ENCODE measurements at places on chromosomes 6 and 20. TPM values are rescaled to one million over a fixed set of nuclear protein-coding genes. Genes with fewer than 3 reads are reported as not detected.

Gene SRSF6
- total RNA-seq: 108 TPM

Gene SLC24A3
- total RNA-seq: 4.0 TPM

GRCh38 chr6:15305909-15306308 lies 60.0 kb downstream of the JARID2 start:
- DNase-seq: no peak

- no peak for DNase-seq
Observed at GRCh38 chr6:162271922-162272321, 455.6 kb downstream of the PRKN start.

- DNase-seq: no peak
Observed at GRCh38 chr20:57573242-57573641, 12.3 kb downstream of the PCK1 start.

- no peak for DNase-seq
Observed at GRCh38 chr6:168117942-168118341, 38.9 kb upstream of the FRMD1 start.

Gene ADGRF5
- total RNA-seq: 17.4 TPM

- DNase-seq: no peak
Observed at GRCh38 chr20:2930538-2930937, 57.3 kb downstream of the PTPRA start.

- no peak for DNase-seq
Observed at GRCh38 chr6:35973670-35974222, 50.7 kb downstream of the SLC26A8 start.

- DNase-seq: no peak
Observed at GRCh38 chr20:13295637-13296036, 74.6 kb downstream of the ISM1 start.

- DNase-seq: no peak
Observed at GRCh38 chr20:58910473-58910872, 58.0 kb downstream of the GNAS start.

Gene PRKN
- 17.9 TPM for total RNA-seq

All from tibial nerve (tissue), 4 donors.